ENCODE measurements at places on chromosomes 4 and X. TPM values are rescaled to one million over a fixed set of nuclear protein-coding genes. Genes with fewer than 3 reads are reported as not detected.

DNA sequence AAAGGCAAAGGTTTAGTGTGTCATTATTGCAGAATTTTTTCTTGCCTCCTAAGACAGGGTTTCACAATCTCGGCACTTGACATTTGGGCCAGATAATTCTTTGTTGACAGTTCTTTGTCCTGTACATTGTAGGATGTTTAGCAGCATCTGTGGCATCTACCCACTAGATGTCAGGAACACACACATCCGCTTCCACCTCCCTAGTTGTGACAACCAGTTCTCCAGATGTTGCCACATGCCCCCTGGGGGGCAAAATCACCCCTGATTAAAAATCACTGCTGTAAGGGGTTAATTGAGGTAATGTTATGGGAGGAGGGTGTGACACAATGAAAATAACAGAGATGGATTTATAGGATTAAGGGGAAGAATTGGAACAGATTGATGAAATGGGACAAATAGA is 75.3 kb downstream of the HMGB2 start:
- no peak for DNase-seq

- DNase-seq: no peak
Observed at GRCh38 chr4:121330180-121330665, 50.6 kb downstream of the QRFPR start.

GRCh38 chrX:139967300-139967699 is 2.0 kb upstream of the CXorf66 start:
- no peak for DNase-seq

Gene CDS1
- 20.2 TPM for polyA plus RNA-seq
